ENCODE measurements at places on chromosomes 3 and 15.

- peak; percentile 42 for DNase-seq
Observed at GRCh38 chr3:15331606-15332404, 581 bp downstream of the SH3BP5 start.

DNA sequence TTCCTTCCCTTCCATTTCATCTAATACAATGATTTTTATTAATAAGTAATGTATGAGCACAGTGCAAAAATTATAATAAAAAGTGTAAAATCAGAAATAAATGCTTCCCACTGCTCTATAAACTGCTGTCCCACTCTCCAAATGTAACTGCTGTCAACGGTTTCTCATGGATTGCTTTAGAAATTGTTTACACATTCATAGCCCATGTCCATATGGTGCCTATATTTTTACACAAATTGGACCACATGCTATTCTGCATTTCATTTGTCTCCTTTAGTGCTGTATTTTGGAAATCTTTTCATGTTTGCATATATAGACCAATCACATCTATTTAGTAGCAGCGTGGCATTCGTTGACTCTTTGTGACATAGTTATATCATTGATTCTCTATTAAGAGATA is 164.7 kb upstream of the SLCO3A1 start:
- no peak for DNase-seq

- no peak for DNase-seq
Observed at GRCh38 chr3:120304616-120305015, 19.6 kb upstream of the GPR156 start.

- DNase-seq, result no peak
Observed at GRCh38 chr3:194512895-194513601, 26.2 kb upstream of the ATP13A3 start.

Measured in activated CD4-positive, alpha-beta T cell treated with anti-CD3 and anti-CD28 coated beads, Interleukin-2, amount 50 U/mL, for 1 hour (primary cell).